GM03348 (cell line): ENCODE measurements at places on chromosomes 16 and 17.
A peak's percentile ranks its signal among the peaks of the same experiment; 100 is the strongest.

GRCh38 chr17:81427173-81428120 lies 32.2 kb downstream of the BAHCC1 start:
- DNase-seq = no peak

GRCh38 chr17:73096866-73097265 lies 4.4 kb upstream of the SLC39A11 start:
- no peak for DNase-seq

DNA sequence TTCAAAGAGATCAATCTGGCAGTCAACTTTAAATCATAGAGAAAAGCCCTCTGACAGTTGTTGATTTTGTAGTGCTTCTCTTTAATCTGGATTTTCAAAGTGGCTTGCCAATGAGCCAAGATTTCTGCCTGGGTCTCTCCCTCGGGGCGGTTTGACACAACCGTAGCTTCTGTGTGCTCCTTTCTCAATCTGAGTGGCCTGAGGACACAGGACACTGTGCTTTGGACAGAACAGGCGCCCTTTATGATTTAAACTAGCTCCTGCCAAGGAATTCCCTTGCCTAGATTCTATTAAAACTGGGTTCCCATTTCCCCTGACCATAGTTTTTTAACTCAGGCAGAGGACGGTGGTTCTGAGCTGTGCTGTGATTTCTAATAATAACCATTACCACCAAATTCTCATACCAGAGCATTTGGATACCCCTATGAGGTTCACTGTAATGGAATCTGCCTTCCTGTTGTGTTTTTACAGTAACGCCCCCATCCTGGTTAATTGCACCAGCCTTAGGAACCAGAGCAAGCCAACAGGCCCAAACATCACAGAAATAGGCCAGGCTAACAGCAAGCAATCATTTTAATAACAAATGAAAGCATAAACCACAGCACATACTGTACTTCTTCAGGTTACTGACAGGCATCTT lies 4.0 kb downstream of the ZFHX3 start:
- peak; percentile 61 for DNase-seq

GRCh38 chr16:68190081-68190480 lies 45.8 kb downstream of the ESRP2 start:
- no peak for DNase-seq

DNA sequence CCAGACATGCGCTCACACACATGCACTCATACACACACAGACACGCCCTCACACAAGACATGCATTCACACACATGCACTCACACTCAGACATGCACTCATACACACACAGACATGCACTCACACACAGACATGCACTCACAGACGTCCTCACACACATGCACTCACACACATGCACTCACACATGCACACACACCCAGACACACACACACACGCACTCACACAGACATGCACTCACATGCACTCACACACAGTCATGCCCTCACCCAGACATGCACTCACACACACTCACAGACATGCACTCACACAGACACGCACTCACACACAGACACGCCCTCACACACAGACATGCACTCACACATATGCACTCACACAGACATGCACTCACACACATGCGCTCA lies 2.1 kb upstream of the ZNF469 start:
- no peak for DNase-seq

DNA sequence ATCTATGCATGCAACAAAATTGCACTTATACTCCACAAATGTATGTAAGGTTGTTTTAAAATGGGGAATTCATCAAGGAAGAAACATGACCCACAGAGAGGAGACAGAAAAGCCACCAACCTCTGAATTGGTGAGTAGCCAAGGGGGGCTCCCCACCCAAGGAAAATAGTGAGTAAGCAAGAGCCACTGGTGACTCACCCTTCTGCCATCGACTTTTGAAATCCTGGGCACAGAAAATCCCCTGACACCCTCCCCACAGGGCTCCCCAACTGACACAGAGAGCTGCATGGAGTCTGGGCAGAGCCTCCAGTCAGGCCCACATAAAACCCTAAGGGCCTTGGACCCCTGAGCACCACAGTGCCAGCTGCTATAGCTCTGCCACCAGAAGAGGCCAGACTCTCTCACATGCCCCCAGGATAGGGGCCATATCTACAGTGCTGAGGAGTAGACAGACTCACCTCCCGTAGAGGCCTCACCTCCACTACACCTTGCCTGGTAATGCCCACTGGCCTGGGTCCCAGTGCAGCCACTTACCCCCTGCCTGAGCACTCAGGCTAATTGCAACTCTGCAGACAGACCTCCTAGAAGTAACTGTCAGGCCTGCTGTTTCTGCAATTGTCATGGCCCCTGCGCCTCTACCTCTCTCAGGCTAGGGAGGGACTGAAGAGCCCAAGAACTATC lies 244.7 kb upstream of the WSB1 start:
- no peak for DNase-seq

DNA sequence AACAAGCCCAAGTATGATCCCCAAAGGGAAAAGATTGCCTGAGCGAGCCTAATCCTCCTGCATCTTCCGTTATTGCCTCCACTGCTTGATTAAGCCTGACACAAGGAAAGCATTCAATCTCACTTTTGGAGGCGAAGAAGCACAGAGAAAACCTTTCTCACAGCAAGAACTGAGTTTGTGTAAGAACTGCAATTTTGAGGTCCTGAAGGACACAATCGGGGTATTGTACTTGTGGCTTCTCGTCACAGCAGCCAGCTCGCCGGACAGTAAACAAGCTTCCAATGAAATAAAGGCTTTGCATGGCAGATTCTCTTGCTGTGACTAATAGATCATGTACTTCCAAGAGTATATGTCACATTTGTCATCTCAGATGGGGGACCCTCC lies 18.7 kb upstream of the FOXF1 start:
- DNase-seq = no peak

DNA sequence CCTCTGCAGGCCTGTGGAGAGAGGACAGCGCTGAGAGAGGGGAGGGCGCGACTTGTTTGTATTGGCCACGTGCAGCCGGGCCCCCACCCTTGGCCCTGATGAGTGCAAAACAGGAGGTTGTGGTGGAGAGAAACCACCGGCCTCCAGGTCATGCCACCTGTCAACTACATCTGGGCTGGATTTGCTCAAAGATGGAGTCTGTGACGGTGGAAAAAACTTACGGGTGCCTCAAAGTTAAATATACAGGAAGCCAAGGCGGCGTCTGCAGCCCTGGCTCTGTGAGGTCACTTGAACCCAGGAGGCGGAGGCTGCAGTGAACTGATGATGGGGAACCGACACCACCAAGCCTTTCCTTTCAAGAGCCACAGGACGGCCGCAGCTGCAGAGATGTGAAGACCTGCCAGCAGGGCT lies 15.7 kb downstream of the C16orf74 start:
- no peak for DNase-seq

DNA sequence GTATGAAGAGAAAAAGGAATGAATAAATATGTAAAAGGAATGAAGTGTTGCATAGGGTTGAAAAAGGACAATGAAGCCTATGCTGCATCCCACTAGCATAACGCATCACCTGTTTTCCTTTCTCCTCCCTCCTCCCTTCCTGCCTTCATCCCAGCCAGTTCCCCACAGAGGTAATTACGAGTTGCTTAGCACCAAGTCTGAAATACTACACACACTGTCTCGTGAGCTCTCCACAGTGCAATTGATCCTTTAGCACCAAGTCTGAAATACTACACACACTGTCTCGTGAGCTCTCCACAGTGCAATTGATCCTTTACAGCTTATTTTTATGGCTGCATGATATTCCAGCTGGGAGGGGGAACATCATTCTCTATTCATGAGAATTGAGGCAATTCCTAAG lies 1.1 kb upstream of the DRC7 start:
- no peak for DNase-seq

GRCh38 chr17:48470388-48471034 lies 40.5 kb upstream of the SKAP1 start:
- DNase-seq = peak; percentile 53

DNA sequence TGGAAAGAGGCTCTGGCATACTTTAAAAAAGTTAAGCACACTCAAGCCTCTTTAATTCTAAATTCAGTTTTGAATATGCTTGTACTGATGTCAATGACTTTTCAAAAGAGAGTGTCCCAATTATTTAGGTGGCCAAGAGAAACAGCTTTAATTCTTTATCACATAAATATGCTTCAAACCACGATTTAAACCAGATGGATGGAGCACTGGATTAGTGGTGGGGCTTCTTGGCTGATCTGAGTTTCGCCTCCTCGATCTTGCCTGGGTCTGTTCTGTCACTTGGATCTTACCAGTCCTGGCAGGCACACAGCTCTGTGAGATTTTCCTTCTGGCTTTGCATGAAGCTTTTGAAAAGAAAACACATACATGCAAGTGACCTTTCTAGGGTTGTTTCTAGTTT lies 467.8 kb downstream of the MAF start:
- no peak for DNase-seq

GRCh38 chr17:42459256-42459800 lies 650 bp downstream of the ATP6V0A1 start:
- DNase-seq = peak; percentile 41

GRCh38 chr17:31274252-31274651 lies 22.8 kb downstream of the OMG start:
- DNase-seq = peak; percentile 63

- no peak for DNase-seq
These were observed 58.5 kb downstream of the BAHCC1 start for GRCh38 chr17:81453712-81454111.

DNA sequence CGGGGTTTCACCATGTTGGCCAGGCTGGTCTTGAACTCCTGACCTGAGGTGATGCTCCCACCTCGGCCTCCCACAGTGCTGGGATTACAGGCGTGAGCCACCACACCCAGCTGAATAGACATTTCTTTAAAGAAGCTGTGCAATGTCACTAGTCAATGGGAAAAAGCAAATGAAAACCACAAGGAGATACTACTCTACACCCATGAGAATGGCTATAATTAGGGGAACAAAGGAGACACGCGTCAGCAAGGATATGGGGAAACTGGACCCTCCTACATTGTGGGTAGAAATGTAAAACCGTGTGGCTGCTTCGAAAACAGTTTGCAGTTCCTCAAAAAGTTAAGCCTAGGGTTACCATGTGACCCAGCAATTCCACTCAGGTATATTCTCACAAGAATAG lies 103.4 kb downstream of the VPS53 start:
- DNase-seq = no peak

DNA sequence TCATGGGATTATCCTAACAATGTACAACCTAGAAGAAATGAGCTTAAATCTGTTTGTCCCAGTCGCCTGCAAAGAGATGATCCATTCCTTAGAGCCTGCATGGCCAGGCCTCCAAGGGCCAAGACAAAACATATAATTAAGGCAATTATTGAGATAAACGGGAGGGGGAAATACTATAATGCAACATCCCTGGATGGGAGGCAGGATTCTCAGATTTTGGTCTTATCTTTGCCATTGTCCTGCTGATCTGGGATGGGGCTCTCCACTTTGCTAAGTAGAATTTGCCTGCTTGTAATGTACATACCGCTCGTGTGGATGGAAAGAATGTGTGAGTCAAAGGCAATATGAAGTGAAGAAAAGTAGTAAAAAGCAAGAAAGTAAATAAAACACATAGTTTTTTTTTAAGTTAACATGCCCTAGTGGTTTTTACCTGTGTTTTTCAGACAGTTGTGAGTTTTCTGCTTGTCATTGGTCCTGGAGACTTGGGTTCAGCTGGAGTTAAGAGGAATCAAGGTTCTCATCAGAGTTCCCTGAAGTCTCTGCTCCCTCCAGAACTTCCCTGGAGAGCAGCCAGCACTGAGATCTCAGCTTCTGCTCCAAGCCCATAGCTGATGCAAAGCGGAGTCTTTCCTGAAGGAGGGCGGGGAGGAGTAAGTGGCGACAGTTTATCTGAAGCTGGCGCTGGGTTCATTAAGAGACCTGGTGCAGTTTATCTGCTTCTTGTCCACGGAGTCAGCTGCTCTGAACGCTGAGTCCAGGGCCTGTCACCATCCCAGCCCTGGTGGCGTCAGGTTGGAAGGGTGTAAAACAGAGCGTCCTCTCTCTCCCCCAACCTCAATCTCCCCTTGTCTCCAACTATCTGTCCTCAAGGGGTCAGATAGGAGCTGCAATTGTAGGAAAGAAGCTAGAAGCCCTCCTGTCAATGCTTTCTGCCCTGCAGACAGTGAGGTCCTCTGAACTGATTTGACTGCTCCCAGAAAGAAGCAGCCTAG lies 30.1 kb downstream of the HOXB1 start:
- DNase-seq = peak; percentile 37

DNA sequence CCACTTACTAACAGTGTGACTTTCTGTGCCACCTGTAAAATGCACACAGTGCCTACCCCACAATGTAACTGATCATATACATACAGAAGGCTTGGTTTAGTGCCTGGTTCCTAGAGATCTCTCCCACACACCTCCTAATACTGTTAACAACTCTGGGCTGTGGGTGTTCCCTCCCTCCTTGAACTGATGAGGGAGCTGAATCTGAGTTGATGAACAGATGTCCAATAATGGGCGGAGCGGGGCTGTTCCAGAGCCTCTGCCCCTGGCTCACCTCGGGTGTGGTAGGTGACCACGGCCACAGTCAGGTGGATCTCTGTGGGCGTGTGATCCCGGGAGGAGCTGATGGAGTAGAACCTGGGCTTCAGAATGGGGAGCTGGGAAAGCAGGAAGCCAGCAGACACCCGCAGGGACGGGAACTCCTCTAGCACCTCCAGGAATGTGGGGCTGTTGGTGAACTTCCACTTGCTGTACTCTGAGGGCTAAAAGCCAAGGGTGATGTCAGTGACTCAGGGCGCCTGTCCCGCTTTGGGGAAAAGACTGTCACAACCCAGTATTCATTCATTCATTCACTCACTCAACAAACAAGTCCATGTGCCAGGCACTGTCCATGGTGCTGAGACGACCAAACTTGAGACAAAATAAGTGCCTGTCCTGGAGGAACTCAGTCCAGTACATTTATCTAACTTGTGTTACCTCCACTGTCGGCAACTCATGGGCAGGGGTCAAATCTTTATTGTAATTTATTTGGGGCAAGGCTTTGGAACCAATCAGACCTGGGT lies 37.6 kb downstream of the NOS2 start:
- no peak for DNase-seq

- no peak for DNase-seq
These were observed 49.3 kb downstream of the NSRP1 start for GRCh38 chr17:30165960-30166359.

- DNase-seq = no peak
These were observed 54.7 kb downstream of the HS3ST3B1 start for GRCh38 chr17:14355556-14355955.

DNA sequence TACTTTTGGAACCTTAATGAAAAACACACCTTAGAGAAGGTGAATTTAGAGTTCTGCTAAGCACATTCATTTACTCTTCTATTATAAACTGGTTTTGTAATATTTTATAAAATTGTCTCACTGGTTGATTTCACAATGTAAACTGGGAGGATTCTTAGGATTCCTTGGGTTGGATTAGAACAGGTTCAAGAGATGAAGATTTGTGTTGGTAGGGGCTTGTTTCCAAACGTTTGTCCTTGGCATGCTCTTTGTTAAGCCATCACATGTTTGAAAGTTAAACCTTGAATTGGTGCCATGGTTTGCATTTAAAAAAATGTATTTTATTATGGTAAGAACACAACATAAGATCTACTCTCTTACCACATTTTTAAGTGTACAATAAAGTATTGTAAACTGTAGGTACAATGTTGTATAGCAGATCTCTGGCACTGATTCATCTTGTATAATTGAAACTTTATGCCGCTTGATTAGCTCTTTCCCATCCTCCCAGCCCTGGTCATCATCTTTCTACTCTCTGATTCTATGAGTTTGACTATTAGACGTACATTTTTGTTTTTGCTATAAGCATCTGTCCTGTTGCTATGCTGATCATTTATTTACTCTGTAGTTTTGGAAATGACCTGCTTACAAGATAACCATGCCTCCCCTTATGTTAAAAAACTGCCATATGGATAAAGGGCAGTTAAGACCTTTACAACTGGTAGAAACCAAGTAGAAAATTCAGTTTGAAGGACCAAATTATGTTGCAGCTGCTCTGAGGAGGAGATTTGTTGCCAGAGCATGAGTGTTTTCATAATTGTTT lies 9.6 kb downstream of the FTO start:
- peak; percentile 13 for DNase-seq

- no peak for DNase-seq
These were observed 2.4 kb downstream of the SPPL2C start for GRCh38 chr17:45847101-45847500.
